ENCODE measurements at places on chromosomes 4 and X.
A peak's percentile ranks its signal among the peaks of the same experiment; 100 is the strongest.

GRCh38 chr4:1191621-1192020, 19.2 kb upstream of the SPON2 start:
- no peak for DNase-seq

GRCh38 chr4:38788317-38788716, 5.5 kb upstream of the TLR10 start:
- DNase-seq = no peak

- DNase-seq = no peak
Observed at GRCh38 chrX:68847172-68847571, 18.4 kb downstream of the EFNB1 start.

DNA sequence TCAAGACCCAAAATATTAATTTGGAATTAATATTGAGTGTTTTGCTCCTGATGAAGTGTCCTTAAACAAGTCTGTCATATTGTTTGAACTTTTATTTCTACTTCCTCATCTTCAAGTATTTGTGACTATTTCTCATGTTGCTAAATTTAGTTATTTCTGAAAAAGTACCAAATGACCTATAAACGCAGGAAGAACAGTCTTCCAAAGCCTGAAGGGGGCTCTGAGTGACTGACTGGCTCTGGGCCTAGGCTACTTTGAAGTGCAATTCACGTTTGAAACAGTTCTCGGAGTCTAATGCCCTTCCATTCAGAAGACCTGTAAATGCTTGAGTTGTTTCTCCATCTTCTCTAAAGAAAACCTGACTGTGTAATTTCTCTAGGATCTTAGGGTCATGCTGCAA, 26.5 kb downstream of the GALNT7 start:
- no peak for DNase-seq

DNA sequence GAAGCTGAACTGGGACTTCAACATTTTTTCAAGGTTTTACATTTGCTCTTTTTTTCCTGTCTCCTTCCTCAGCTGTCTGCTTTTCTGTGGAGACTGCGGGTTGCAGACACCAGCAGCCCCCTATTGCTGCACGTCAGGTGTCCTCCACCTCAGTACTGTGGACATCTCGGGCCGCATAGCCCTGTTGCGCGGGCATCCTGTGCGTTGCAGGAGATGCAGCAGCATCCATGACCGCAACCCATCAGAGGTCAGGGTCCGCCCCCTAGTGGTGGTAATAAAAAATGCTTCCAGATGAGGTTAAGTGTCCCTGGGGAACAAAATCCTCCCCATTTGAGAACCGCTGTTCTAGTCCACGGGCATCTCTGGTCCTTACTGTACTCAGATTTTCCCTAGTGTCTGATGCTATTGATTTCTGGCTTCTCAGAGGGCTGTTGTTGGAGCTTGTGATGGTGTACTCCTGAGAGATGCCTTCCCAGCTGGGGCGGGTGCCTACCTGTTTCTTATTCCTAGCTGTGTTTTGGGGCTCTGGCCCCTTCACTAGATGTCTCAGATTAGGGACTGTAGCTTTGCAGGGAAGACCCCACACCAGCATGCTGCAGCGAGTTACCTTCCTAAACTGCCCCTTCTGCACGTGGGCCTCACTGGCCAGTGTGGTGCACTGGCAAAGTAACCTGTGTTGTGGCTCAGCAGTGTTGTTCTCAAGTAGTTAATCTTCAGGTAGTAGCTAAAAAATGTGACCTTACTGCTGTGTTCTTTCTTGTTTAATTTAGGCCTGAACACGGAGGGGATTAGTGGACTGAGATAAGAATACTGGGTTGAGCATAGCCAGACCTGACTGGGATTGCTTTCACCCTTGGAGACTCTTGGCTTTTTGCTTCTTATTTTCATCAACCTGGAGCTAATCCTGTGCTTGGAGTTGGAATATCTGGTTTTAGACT, 28.2 kb downstream of the NSD2 start:
- DNase-seq = peak; percentile 80

DNA sequence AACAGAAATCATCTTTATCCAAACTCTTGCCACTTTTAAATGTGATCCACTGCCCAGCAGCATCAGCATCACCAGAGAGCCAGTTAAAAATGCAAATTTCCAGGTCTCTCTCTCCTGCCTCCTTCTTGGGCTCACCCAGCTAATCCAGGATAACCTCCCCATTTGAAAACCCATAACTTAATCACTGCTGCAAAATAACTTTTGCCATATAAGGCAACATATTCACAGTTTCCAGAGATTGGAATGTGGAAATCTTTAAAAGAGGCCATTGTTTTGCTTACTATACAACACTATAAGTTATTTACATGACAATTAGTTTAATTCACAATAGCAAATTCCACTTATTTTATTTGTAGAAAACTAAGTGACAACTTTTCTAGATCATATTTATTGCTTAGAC, 4.8 kb upstream of the EXOSC9 start:
- no peak for DNase-seq

DNA sequence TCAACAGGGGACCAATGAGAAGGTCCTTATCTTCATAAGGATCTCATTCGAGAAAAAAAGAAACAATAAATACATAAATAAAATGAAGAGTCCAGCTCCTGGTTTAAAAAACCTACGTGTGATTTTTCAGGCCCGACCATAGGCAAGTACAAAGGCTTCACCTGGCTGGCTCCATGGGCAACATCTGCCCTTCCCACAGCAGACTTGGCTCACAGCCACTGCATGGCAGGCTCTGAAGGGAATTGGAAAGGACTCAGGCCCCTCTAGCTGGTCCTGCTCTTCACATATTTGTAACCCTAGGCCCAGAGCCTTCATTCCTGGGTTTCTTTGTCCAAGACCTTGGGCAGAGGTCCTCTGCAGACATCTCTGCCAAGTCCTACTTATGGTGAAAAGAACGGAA, 228.1 kb downstream of the QDPR start:
- DNase-seq = no peak

- no peak for DNase-seq
Observed at GRCh38 chr4:147843162-147843561, 111.3 kb downstream of the ARHGAP10 start.

GRCh38 chrX:13360146-13360545, 40.3 kb upstream of the ATXN3L start:
- peak; percentile 54 for DNase-seq

- DNase-seq = no peak
Observed at GRCh38 chrX:1493877-1494510, 41.3 kb upstream of the ASMTL start.

DNA sequence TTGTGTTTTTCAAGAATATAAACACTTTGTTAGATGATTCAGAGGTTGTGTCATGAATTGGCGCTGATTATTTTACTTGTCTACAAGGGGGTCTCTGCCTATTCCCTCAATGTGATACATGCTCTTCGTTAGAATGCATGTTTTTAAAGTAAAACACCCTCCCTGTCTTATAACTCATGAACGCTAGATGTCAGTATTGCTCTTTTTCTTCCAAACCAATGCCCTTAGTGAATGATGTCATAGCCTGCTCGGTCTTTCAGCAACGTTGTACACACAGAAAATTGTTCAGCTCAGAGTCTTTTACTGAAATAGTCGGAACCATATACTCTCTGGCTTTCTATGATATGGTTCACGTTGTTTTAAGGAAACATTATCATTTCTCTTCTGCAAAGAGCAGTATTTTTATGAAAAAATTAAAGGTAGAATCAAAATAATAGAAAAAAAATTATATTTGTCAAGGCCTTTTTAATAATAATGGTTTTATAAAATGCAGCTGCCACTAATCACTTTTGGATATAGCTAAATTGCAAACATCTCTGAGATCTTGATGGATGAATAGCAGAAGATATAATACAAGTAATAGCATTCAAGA, 292.9 kb downstream of the TLL1 start:
- peak; percentile 22 for DNase-seq

GRCh38 chr4:161813889-161814288, 349.9 kb downstream of the FSTL5 start:
- no peak for DNase-seq

DNA sequence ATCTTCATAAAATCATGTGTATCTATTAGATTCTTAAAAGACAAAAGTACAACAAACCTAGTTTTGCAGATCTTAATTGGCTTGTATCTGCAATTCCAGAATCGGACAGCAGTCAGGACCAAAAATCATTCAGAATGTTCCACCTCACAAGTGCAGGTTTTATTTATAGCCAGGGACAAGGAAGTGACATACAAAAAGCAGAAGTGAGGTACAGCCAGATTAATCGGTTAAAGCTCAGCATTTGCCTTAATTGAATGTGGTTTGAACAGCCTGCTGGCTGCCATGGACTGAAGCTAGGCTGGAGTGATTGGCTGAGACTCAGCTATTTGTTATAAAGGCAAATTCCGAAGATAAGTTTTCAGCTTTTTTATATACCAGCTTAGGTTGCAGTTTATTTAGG, 932.6 kb downstream of the C4orf33 start:
- DNase-seq = no peak

DNA sequence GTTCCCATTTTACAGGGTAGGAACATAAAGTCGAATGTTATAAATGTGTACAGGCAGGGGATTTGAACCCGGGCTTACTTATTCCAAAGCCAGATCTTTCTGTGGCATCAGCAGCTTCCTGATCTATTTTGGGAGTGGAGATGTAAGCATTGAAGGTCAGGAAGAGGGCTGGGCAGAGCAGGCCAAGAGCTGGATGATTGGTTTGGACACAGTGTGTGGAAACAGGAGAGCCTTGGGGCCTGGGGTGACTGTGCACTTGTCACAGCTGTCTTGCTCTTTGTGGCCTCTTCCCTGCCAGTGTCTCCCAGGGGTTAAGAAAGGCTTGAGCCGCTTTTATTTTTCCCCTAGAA, 127.9 kb upstream of the ENPP6 start:
- peak; percentile 51 for DNase-seq

GRCh38 chr4:148778980-148779675, 336.9 kb upstream of the NR3C2 start:
- DNase-seq = no peak

- no peak for DNase-seq
Observed at GRCh38 chr4:102316585-102316984, 28.7 kb downstream of the SLC39A8 start.

- no peak for DNase-seq
Observed at GRCh38 chr4:87521319-87521718, 7.9 kb downstream of the SPARCL1 start.

DNA sequence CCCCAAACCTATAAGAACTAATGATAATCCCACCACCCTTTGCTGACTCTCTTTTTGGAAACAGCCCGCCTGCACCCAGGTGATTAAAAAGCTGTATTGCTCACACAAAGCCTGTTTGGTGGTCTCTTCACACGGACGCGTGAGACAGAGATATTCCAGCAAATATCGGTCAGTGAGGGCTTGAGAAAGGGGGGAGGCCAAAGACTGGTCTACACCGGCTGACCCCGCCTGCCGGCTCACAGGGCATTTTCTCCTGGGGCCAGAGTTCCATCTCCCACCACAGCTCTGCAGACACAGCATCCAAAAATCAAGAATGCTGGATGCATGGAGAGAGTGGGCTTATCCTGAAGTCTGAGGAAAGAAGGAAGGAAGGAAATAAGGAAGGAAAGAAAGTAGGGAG, 176.0 kb downstream of the SHOX start:
- no peak for DNase-seq

- DNase-seq = no peak
Observed at GRCh38 chr4:31175242-31175910, 455.2 kb downstream of the PCDH7 start.

- DNase-seq = peak; percentile 21
Observed at GRCh38 chr4:104616401-104616820, 121.7 kb upstream of the CXXC4 start.

DNA sequence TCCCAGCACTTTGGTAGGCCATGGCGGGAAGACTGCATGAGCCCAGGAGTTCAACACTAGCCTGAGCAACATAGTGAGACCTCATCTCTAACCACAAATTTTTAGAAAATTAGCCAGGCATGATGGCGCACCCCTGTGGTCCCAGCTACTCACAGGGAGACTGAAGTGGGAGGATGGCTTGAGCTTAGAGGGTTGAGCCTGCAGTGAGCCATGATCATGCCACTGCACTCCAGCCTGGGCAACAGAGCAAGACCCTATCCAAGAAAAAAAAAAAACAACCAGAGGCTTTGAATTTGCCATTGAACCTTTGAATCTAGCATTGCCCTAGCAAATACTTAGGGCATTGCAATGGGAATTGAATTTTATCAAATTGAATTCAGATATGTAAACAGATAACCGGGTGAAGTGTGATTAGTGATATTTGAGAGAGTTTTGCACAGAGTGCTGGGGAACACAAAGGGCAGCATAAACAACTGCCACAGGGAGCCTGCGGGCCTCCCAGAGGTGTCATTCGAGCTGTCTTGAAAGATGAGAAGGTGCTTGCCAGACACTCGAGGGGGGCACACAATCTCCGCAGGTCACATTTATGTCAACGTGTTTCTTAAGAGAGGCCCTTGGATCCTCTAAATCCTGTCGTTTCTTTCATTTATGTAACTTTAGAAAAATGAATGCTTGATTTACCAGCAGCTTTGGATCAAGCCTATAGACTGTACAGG, 200.3 kb downstream of the AASDH start:
- no peak for DNase-seq

- no peak for DNase-seq
Observed at GRCh38 chr4:24625091-24625490, 40.7 kb upstream of the DHX15 start.

GRCh38 chr4:8023696-8024033, 84.0 kb upstream of the AFAP1 start:
- no peak for DNase-seq

GRCh38 chrX:8044947-8045346, 117.7 kb upstream of the PNPLA4 start:
- no peak for DNase-seq

- DNase-seq = no peak
Observed at GRCh38 chrX:106891762-106892460, 11.2 kb downstream of the RIPPLY1 start.

DNA sequence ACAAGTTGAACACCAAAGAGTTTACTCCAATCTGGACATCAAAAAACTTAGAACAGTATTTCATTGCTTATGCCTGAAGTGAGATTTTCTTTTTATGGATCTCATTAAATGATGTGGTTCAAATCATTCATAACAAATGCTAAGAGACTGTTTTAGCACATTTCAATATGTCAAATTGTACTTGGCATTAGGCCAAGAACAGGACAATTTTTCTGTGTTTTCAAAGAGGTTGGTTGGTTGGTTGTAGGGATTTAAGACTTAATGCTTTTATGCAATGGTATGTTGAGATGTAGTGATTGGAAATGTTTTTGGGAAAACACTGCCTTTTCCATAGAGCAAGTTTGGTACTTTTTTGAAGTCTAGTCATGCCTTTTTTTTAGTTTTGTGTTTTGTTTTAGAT, 510.4 kb downstream of the ZNF674 start:
- DNase-seq = no peak

DNA sequence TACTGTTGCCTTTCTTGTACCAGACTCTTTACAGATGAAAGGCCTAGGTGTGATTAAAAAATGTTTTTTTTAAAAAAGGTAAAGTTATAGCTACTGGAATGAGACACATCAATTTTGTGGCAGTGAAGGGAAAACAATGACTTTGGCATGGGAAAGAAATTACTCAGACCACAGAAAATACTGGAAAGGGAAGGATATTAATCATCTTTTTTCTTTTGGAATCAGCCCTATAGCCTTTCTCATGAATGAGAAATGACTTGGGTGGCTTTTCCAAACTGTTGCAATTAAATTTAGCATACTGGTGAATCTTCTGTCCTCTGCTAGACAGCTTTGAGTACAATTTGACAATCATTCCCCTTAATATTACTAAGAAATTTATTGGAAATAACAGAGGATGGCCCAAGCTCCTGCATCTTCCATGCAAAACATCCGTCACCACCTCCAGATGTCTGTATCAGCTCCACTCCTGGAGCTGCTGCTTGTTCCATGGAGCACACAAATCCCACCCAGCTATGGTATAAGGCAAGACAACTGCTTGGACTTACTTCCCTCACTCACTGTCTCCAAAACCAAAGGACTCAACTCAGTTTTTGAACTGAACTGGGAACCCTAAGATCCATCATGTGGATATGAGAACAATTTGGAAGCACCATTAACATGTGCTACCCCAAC, 97.6 kb upstream of the ARSJ start:
- DNase-seq = no peak

Data from right hindlimb (tissue), 1 donor.